Activated naive CD8-positive, alpha-beta T cell treated with anti-CD3 and anti-CD28 coated beads, Interleukin-2, amount 10 ng/mL, durations not matched to agents 7 days and 5 days (primary cell): ENCODE measurements at places on chromosomes 7 and 10. TPM values are rescaled to one million over a fixed set of nuclear protein-coding genes. Genes with fewer than 3 reads are reported as not detected.

Gene HELLS
- total RNA-seq: 114 TPM

Gene CYCS
- total RNA-seq: 94.7 TPM

Gene CUEDC2
- 68.6 TPM for total RNA-seq

Gene CADPS2
- total RNA-seq: not detected

Gene FKBP9
- total RNA-seq: 0.37 TPM

Gene AS3MT
- total RNA-seq: 1.1 TPM

Gene ZPBP
- not detected for total RNA-seq

Gene KIF5B
- total RNA-seq: 58.2 TPM

Gene MMRN2
- not detected for total RNA-seq

DNA sequence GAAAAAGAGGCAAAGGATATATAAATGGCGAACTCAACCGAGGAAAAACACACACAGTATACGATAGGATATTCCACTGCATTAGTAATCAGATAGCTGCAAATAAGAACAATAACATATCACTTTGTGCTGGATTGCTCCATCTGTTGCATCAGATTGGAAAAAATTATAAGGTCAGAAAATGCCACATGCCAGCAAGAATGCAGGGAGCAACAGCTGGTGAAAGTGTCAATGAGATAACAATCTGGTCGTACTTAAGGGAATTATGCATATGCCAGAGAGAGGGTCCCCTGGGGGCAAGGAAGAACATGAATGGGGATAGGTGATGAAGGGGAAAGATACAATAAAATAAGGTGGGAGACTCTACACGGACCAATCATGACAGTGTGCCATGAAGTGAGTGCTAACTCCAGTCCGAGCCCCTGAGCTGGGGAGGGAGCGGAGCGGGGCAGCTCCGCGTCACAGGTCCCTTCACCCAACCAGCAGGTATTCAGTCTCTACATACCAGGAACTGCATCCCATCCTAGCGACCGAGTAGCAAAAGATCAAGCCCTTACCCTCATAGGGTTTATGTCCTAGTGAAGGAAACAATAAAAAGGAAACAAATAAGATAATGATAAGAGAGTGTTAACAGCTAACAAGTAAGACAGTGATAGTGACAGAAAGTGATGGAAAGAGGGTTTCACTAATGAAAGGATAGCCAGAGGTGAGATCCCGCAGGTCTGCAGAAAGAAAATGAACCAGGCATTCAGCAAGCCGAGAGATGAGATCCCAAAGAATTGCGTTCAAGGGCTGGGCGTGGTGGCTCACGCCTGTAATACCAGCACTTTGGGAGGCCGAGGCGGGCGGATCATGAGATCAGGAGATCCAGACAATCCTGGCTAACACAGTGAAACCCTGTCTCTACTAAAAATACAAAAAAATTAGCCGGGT, 9.4 kb downstream of the MPP7 start:
- DNase-seq: no peak
- peak overlapping the region; percentile 3 for H3K27ac ChIP-seq
- H3K27me3 ChIP-seq: no peaks in the 10 kb centered on the region
- no peak overlapping the region for H3K4me3 ChIP-seq

DNA sequence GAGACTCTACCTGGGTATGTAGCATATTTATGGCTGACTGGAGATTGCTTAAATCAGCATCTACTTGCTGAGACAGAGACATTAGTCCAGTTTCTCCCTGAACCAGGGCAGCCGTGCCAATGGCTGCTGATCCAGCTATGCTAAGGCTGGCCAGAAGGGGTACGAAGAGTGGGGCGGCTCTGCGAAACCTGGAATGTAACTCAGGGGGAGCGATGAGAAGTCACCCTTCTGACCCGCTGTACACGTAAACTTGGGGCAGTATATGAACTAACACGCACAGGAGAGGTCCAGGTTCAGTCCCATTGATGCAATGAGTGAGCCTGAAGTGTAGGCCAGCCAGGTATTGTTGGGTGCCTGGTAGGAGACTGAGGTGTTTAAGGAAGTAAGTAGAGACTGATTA, 73.7 kb downstream of the PRR15 start:
- H3K27me3 ChIP-seq: no peaks in the 10 kb centered on the region
- H3K4me3 ChIP-seq: no peak overlapping the region
- H3K36me3 ChIP-seq: no peaks in the 10 kb centered on the region

- H3K27ac ChIP-seq: no peak overlapping the region
- H3K36me3 ChIP-seq: no peaks in the 10 kb centered on the region
- peaks cover 8% of the 10 kb centered on the region for H3K27me3 ChIP-seq
- no peaks in the 10 kb centered on the region for H3K4me1 ChIP-seq
- DNase-seq: no peak
Observed at GRCh38 chr10:62554632-62555199, 180.5 kb downstream of the ZNF365 start.

GRCh38 chr10:22649390-22649841, 65.0 kb downstream of the PIP4K2A start:
- peaks cover 82% of the 10 kb centered on the region for H3K4me1 ChIP-seq
- H3K4me3 ChIP-seq: peak overlapping the region; percentile 78
- no peak for DNase-seq
- no peaks in the 10 kb centered on the region for H3K27me3 ChIP-seq

- H3K4me3 ChIP-seq: no peak overlapping the region
- no peaks in the 10 kb centered on the region for H3K36me3 ChIP-seq
- H3K27me3 ChIP-seq: peaks cover 4% of the 10 kb centered on the region
- H3K4me1 ChIP-seq: no peaks in the 10 kb centered on the region
- DNase-seq: no peak
Observed at GRCh38 chr7:66604198-66604597, 24.5 kb upstream of the KCTD7 start.

- H3K4me1 ChIP-seq: peaks cover 29% of the 10 kb centered on the region
- DNase-seq: no peak
- peak overlapping the region; percentile 28 for H3K4me3 ChIP-seq
- H3K36me3 ChIP-seq: peaks cover 2% of the 10 kb centered on the region
- H3K27ac ChIP-seq: no peak overlapping the region
- no peaks in the 10 kb centered on the region for H3K27me3 ChIP-seq
Observed at GRCh38 chr10:5655121-5655520, 11.3 kb downstream of the ASB13 start.

DNA sequence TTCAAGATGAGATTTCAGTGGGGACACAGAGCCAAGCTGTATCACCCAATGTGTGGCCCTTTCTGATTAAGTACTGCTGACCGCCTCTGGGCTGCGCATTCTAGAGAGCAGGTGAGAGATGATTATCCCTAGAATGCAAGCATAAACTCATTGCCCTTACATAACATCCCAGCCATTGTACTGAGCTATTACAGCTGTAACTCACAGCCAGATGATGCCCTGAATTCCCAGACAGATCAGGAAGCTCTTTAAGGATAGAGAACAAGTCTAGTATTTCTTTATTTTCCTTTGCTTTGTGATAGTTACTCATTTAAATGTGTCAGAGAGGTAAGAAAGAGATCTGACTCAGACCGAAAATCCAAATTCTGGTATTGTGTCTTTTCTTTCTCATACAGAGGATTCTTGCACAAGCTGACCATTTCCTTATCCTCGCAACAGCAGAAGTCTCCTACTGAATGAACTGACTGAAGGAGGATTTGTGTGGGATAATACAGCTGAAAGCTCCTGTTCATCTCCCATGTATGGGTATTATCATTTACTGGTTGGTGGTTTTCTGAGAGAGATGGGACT, 58.4 kb downstream of the ZNF22 start:
- no peak for DNase-seq
- peaks cover 4% of the 10 kb centered on the region for H3K4me1 ChIP-seq
- H3K4me3 ChIP-seq: no peak overlapping the region
- H3K36me3 ChIP-seq: no peaks in the 10 kb centered on the region

- no peak overlapping the region for H3K4me3 ChIP-seq
- H3K27me3 ChIP-seq: no peaks in the 10 kb centered on the region
- peaks cover 14% of the 10 kb centered on the region for H3K36me3 ChIP-seq
Observed at GRCh38 chr10:873020-873419, 58.5 kb downstream of the LARP4B start.

GRCh38 chr7:142353147-142354060, 95.5 kb upstream of the PRSS58 start:
- peak overlapping the region; percentile 81 for H3K4me3 ChIP-seq
- no peaks in the 10 kb centered on the region for H3K36me3 ChIP-seq
- H3K27me3 ChIP-seq: peaks cover 2% of the 10 kb centered on the region
- no peak for DNase-seq
- peak overlapping the region; percentile 31 for H3K27ac ChIP-seq

DNA sequence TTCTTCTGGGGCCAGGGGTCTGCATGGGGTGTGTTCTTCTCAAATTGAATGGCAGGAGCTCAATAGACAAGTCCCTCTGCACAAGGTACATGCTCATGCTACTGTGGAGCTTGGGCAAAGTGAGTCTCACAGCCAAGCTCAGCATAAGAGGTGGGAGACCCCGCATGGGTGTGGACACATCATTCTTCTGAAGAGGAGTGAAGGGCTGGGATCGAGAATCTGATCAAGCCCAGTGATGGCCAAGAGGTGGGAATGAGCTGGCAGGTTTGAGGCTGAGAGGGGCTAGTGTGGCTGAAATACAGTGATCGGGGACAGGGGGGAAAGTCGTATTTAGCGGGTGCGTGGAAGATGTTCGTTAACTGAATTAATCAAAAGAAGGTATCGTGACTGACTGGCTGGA, 32.6 kb downstream of the CDH23 start:
- H3K27me3 ChIP-seq: peaks cover 3% of the 10 kb centered on the region
- no peaks in the 10 kb centered on the region for H3K36me3 ChIP-seq
- no peak for DNase-seq
- no peak overlapping the region for H3K27ac ChIP-seq
- H3K4me1 ChIP-seq: peaks cover 7% of the 10 kb centered on the region

- H3K36me3 ChIP-seq: no peaks in the 10 kb centered on the region
- no peak for DNase-seq
- H3K27me3 ChIP-seq: peaks cover 3% of the 10 kb centered on the region
- H3K4me1 ChIP-seq: no peaks in the 10 kb centered on the region
Observed at GRCh38 chr10:64090865-64091264, 569.7 kb downstream of the REEP3 start.
